HTR-8/SVneo (cell line): ENCODE measurements at places on chromosomes 7 and 10.

- no peak for DNase-seq
These were observed 10.5 kb downstream of the POLR1F start for GRCh38 chr7:19698331-19698730.

GRCh38 chr7:29281782-29282541 lies 87.4 kb downstream of the CHN2 start:
- DNase-seq = peak; percentile 23

GRCh38 chr10:93363891-93364648 lies 118.1 kb downstream of the MYOF start:
- DNase-seq = no peak

- DNase-seq = no peak
These were observed 23.5 kb downstream of the WDFY4 start for GRCh38 chr10:48708144-48708543.

GRCh38 chr7:51325261-51325676 lies 8.7 kb upstream of the COBL start:
- no peak for DNase-seq

- no peak for DNase-seq
These were observed 33.1 kb upstream of the EPC1 start for GRCh38 chr10:32379950-32380551.

DNA sequence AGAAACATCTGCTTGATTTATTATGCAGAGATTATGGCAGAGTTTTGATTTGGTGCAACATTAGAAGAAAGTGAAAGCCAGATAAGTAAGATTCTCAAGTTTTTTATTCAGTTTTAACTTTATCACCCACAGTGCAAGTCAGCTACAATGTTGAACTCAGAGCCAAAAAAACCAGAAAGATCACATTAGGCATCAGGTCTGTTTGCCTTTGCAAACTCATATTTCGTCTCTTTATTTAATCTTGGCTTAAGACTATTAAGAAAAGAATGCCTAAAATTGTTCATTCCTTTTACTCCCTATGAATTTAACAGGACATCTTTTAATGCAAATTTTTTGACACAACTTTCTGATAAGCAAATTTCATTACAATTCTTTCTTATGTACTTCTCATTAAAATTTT lies 76.0 kb upstream of the TMEM26 start:
- DNase-seq = no peak

- DNase-seq = no peak
These were observed 59.9 kb upstream of the IGFBP3 start for GRCh38 chr7:45980973-45981372.

- DNase-seq = peak; percentile 56
These were observed 85.3 kb upstream of the ANKRD1 start for GRCh38 chr10:91006001-91006751.

- no peak for DNase-seq
These were observed 50.2 kb downstream of the CDK1 start for GRCh38 chr10:60828489-60828852.
